ENCODE measurements at places on chromosomes 1 and 21.

- DNase-seq, result no peak
Measured at GRCh38 chr1:51131185-51131584, 29.2 kb downstream of the C1orf185 start.

DNA sequence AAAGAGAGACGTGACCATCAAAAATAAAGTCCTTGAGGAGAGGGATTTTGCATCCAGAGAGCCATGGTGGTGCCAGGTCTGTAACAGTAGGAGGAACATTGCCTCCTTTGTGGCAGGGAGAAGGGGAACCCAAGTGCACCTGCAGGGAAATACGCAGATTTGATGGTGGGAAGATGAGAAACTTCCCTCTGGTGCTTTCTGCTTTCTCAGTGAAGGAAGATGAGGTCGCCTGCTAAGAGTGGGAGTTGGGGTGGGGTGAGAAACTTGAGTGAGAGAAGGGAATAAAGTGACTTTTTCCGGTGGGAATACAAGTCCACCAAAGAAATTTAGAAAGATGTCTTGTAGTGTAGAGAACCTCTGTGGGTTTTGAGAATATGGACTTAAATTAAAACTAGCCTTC lies 9.1 kb downstream of the PLA2G4A start:
- DNase-seq, result no peak

- no peak for DNase-seq
Measured at GRCh38 chr1:31507676-31508530, 68.4 kb upstream of the TINAGL1 start.

GRCh38 chr1:66048011-66048410 lies 255.3 kb downstream of the PDE4B start:
- DNase-seq, result no peak

- DNase-seq, result no peak
Measured at GRCh38 chr1:55287723-55288122, 72.6 kb upstream of the USP24 start.

GRCh38 chr1:236064674-236065508 lies at the start of gene NID1:
NID1 (minus strand) TSS chr1:236065090; CDS start chr1:236065079, 11 bp downstream.
- no peak for DNase-seq

DNA sequence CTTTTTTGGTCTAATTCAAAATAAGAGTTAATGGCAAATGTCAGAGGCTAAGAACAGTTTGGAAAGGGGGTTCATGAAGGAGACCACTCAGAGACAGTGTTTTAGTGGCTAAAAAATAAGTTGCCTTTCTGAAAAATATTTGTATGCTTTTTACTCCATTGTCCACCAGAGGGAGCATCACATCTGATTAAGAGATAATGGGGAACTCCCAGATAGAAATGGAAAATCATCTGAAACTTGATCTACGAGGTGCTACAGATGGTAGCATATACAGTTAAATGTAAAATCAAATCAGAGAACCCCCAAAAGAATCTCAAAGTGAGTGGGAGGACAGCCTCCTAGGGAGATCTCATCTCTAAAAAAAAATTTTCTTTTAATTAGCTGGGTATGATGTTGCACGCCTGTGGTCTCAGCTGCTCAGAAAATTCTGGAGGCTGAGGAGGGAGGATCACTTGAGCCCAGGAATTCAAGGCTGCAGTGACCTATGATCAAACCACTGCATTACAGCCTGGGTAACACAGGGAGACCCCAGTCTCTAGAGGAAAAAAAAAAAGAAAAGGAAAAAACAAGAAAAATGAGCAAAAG lies 9.7 kb downstream of the SMYD3 start:
- peak; percentile 63 for DNase-seq

DNA sequence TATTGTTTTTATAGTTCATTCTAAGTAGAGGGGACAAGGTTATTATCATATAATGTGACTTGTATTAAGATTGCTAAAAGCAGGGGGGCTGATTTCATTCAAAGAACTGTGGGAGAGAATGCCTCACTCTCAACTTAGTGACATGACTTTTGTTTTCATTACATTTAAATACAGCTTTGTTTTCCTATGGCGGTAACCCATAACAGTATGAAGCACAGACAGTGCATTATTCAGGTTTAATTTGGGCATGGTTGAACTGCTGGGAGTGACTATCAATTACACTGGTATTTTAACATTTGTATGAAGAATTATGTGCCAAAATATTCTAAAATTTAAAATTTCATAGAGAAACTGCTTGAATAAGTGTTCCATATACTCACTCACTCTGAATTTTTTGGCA lies 637.3 kb downstream of the USP25 start:
- DNase-seq, result no peak

DNA sequence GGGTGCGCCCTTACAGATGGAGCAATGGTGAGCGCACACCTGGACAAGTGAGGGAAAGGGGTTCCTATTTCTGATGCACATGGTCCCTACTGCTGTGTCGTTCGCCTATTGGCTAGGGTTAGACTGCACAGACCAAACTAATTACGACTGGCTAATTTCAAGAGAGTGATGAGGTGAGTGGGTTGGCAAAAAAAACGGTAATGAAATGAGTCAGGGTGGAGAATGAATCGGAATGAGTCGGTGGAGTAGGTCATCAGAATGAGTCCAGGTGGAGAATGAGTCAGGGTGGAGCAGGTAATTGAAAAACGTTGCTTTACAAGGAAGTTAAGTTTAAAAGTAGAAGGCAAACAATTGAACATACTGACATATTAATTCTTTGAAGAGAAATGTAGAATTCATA lies 79.8 kb downstream of the WDR4 start:
- no peak for DNase-seq

DNA sequence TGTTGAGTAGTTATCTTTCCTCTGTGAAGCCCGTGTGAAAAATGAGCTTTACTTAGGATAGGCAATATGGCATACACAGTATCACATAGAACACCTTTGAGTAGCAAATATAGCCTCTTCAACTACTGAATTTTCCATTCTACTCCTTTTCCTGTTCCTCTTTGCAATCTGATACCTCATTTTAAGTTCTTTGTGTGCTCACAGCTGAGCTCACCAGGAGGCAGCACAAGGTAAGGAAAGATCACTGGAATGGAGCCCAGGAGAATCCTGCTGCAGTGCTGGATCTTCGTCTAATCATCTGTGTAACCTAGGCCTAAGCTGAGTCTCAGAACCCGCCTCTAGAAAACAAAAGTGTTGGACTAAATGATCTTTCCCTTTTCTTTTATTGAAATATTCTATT lies 171.0 kb downstream of the LRRC40 start:
- DNase-seq, result no peak

DNA sequence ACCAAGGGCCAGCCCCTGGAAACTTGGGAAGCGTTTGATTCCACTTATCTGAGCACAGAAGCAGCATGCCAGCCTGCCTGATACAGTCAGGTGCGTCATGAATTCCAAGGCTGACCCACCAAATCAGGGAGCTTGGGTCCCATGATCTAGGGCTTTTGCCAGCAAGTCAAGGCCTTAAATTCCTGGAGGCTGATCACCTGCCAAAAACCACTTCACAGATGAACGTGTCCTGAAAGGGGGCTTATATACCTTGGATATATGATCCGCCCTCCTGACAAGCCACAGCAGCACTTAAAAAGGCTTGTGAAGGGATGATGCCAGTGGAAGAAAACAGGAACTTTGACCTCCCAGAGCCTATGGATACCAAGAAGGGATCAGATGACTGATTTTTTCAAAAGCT lies 24.0 kb upstream of the CLIC6 start:
- DNase-seq, result no peak

DNA sequence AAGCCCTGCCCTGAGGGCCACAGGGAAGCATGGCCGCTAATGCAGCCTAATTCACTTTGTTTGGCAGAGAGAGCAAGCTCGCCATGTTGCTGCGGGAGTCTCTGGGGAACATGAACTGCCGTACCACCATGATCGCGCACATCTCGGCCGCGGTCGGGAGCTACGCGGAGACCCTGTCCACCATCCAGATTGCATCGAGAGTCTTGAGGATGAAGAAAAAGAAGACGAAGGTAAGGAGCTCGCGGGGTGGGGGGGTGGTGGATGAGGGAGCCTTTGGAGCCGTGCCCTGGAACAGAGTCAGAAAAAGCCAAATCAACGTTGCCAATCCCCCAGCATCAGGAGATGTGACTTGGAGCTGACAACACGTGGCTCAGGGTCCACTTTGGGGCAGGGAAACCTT lies 529.4 kb downstream of the KIF26B start:
- no peak for DNase-seq

DNA sequence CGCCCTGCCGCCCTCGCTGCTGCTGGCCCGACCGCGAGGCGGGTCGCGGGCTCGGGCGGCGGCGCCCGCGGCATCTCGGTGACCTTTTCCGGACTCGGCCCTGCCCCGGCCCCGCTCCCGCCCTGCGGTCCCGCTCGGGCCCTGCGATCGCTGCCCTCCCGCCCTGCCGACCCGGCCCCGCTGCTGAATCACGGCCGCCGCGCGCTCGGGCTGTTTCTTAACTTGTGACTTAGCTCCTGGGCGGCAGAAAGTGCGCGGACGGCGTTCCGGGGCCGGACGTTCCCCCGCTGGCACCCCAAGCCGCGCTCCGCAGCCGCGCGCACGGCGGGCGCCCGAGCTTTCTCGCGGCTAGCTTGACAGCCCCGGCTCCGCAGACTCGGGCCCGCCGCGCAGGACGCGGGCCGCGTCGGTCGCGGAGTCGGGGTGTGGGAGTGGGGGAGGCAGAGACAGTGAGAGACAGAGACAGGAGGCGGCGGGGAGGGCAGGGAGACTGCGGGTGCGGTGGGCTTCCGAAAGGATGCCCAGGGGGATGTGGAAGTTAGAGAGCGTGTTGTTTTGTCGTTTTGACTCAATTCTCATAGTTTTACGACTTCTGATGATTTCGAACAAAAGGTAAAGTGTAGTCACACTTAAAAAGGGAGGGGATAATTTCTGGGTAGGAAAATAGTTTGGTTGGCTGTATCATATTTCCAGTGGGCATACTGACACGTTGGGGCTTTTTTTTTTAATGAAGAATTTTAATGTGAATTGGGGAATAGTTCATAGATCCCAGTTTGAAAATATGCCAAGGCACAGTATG lies 49.8 kb downstream of the PRDM2 start:
- DNase-seq, result no peak

- no peak for DNase-seq
Measured at GRCh38 chr1:160432371-160432786, 32.0 kb downstream of the VANGL2 start.

GRCh38 chr1:163130225-163130856 lies 61.2 kb downstream of the RGS4 start:
- DNase-seq, result no peak

DNA sequence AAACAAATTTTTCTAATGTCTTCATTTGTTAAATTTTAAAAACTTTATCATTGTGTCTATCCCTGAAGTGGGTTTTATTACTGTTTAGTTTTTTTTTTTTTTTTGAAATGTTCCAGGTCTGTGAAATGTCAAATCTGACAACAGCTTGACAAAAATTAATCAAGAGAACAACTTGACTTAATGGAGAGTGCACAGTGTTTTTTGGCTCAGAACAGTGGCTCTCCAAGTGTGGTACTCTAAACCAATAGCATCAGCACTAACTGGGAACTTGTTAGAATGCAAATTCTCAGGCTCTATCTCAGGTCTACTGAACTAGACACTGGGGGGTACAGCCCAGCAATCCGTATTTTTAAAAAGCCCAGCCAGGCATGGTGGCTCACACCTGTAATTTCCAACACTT lies 49.2 kb downstream of the ATP1B1 start:
- DNase-seq, result no peak

- DNase-seq, result peak; percentile 41
Measured at GRCh38 chr1:230517786-230518185, 91.7 kb upstream of the PGBD5 start.

DNA sequence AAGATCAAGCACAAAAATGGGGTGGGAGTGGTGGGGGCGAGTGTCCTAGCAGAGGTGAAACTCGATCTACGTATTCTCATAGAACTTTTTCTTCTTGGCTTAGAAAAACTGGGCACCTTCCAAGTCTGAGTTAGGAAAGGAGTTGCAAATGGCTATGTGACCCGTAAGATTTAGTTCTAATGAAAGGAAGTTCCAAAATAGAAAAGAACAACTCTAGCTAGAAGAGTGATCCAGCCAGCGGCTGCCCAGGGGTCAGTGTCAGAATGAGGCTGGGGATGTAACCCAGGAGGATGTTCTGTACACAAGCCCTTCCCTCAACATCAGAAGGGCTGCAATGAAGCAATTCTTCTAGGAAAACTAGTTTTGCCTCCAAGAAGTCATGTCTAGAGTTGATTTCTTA lies 5.2 kb downstream of the MTARC1 start:
- peak; percentile 6 for DNase-seq

All from putamen (tissue), 1 donor.